ENCODE measurements at places on chromosomes 16 and 17.

- no peaks in the 10 kb centered on the region for H3K4me1 ChIP-seq
- no peaks in the 10 kb centered on the region for H3K36me3 ChIP-seq
- H3K27ac ChIP-seq = no peak overlapping the region
- no peak for DNase-seq
- H3K4me3 ChIP-seq = no peak overlapping the region
These were observed 195.9 kb upstream of the TBX2 start for GRCh38 chr17:61203671-61204131.

DNA sequence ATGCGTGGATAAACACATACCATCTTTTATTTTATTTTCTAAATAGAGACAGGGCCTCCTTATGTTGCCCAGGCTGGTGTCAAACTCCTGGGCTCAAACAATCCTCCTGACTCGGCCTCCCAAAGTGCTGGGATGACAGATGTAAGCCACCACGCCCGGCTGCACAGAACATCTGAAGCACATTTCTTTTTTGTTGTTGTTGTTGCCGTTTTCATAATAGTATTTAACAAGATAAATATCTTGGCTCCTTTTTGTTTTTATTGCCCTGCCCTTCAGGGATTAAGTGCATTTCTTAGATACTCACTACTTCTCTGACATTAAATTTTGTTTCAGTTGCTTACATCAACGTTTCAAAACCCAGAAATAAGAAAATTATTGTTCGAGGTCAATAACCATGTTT is 37.4 kb downstream of the ANKRD11 start:
- H3K27me3 ChIP-seq = no peaks in the 10 kb centered on the region
- peak overlapping the region; percentile 80 for H3K27ac ChIP-seq
- H3K36me3 ChIP-seq = peaks cover 25% of the 10 kb centered on the region

DNA sequence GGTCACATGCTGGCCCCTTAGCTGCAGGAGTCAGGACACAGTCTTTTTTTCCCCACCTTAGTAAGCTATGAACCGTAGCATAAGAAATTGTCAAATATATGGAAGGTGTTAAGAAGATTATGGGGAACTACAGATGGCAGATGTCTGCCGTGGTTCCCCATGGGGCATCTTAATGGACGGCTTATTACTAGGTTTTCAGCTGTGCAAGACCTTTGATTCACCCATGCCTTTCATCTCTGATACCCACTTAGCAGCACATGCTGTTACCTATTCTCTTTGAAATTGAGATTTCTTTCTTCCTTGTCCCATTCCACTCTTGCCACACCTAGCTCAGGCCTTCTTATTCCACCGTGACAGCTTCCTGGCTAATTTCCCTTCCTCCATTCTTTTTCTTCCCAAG is 70.7 kb downstream of the RPTOR start:
- H3K36me3 ChIP-seq = peaks cover 8% of the 10 kb centered on the region
- DNase-seq = no peak
- no peak overlapping the region for H3K4me3 ChIP-seq
- H3K4me1 ChIP-seq = peaks cover 56% of the 10 kb centered on the region
- no peak overlapping the region for H3K27ac ChIP-seq

DNA sequence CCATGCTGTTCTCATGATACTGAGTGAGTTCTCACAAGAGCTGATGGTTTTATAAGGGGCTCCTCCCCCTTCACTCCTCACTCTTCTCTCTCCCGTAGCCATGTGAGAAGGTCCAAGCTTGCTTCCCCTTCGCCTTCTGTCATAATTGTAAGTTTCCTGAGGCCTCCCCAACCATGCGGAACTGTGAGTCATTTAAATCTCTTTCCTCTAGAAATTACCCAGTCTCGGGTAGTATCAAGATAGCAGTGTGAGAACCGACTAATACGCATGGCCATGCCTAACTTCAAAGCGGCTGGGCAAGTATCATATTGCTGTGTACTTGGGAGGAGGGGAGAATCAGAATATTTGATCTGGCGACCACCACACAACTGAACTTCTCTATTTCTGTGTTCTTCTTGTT is 88.3 kb downstream of the PRKCB start:
- DNase-seq = no peak
- peaks cover 53% of the 10 kb centered on the region for H3K36me3 ChIP-seq
- H3K27ac ChIP-seq = peak overlapping the region; percentile 57
- H3K4me3 ChIP-seq = no peak overlapping the region

DNA sequence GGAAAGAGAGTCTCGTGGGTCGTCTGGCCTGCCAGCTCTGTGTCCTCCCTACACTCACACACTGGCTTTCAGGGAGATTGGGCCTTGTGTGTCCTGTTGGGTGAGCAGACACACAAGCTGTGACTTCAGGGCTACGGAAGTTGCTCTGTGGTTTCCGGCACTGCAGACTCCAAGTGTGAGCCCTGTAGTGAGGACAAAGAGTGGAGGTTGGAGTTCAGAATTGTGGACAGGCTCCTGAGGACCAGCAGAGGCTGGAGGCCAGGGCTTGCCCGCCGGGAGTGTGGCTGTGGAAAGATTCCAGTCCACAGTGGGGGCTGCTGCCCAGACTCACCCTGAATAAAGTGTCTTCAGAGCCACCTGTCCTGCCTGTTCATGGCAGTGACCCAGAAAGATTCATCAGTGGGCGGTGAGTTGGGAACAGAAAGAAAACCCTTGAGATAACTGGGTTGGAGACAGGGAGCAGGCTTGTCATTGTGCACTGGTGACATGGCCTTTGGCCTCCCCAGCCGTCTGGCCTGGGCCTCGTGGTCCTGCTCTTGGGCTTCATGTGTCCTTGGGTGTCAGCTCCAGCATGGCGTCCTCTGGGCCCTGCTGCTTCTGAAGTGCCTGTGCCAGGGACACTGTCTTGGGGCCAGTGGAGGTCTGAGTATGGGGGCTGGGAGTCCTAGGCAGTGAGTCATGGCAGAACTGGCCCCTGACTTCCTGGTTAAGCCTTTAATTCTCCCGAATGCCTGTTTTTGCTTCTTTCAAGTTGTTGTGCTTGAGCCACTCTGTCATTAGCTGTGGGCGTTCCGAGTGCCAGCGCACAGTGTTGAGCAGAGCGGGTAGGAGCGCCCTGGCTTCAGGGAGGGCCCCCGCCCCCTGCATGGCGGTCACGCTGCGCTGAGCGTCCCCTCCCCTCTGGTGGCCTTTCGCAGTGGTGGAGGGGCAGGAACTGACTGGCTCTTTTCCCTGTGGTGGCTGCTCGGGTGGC is 19.9 kb upstream of the ZNF750 start:
- H3K4me1 ChIP-seq = peaks cover 62% of the 10 kb centered on the region
- H3K36me3 ChIP-seq = peaks cover 30% of the 10 kb centered on the region
- H3K4me3 ChIP-seq = peak overlapping the region; percentile 62
- peak; percentile 66 for DNase-seq
- no peaks in the 10 kb centered on the region for H3K27me3 ChIP-seq

GRCh38 chr17:48002266-48002915 is 31.5 kb downstream of the CDK5RAP3 start:
- no peak overlapping the region for H3K4me3 ChIP-seq
- no peak for DNase-seq
- peaks cover 19% of the 10 kb centered on the region for H3K27me3 ChIP-seq
- peak overlapping the region; percentile 7 for H3K27ac ChIP-seq
- H3K36me3 ChIP-seq = no peaks in the 10 kb centered on the region
- peaks cover 8% of the 10 kb centered on the region for H3K4me1 ChIP-seq

DNA sequence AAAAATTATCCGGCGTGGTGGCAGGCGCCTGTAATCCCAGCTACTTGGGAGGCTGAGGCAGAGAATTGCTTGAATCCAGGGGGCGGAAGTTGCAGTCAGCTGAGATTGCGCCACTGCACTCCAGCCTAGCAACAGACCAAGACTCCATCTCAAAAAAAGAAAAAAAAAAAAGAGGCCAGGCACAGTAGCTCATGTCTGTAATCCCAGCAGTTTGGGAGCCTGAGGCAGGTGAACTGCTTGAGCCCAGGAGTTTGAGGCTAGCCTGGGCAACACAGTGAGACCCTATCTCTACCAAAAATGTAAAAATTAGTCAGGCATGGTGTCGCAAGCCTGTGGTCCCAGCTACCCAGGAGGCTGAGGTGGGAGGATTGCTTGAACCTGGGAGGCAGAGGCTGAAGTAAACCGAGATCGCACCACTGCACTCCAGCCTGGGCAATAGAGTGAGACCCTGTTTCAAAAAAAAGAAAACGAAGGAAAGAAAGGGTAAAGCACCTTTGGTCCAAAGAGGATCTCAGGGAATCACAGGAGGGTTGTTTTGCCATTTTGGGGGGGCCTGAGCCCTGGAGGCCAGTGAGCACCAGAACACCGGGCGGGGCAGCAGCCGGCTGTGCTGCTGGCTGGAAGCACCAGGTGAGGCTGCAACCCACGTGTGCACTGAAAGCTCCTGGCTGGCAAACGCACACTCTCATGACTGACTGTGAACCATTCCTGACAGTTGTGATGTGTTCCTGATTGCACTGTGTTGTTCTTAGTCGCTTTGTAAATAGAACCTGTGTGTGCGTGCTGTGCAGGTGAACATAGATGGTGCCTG is 18.4 kb downstream of the HS3ST6 start:
- no peaks in the 10 kb centered on the region for H3K36me3 ChIP-seq
- no peak overlapping the region for H3K4me3 ChIP-seq
- DNase-seq = no peak
- H3K27ac ChIP-seq = no peak overlapping the region
- no peaks in the 10 kb centered on the region for H3K4me1 ChIP-seq

- H3K4me1 ChIP-seq = peaks cover 3% of the 10 kb centered on the region
- H3K36me3 ChIP-seq = no peaks in the 10 kb centered on the region
- H3K27me3 ChIP-seq = no peaks in the 10 kb centered on the region
- DNase-seq = no peak
- no peak overlapping the region for H3K4me3 ChIP-seq
These were observed 10.0 kb downstream of the TMEM235 start for GRCh38 chr17:78241277-78242023.

DNA sequence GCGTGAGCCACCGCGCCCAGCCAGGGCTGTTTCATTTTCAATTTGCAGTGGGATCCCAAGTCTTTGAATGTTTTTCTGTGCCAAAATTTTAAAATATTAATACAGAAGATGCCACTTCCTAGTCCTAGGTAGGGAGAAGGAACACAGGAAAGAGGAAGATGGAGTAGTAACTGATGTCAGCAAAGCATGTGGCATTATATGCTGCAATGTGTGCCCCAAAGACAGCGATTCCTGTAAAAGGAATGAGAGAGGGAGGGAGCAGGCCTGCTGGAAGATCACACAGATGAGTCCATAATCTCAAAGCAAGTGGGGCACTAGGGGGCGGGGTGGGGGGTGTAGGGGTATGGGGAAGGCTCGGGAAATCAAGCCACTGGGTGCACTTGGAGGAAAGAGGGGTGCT is 23.4 kb upstream of the SSTR2 start:
- no peak overlapping the region for H3K4me3 ChIP-seq
- peaks cover 15% of the 10 kb centered on the region for H3K4me1 ChIP-seq
- H3K27ac ChIP-seq = no peak overlapping the region

GRCh38 chr17:27386206-27387075 is 69.8 kb upstream of the KSR1 start:
- H3K27me3 ChIP-seq = peaks cover 14% of the 10 kb centered on the region
- H3K4me3 ChIP-seq = no peak overlapping the region
- H3K4me1 ChIP-seq = peaks cover 13% of the 10 kb centered on the region
- no peak for DNase-seq
- no peaks in the 10 kb centered on the region for H3K36me3 ChIP-seq
- no peak overlapping the region for H3K27ac ChIP-seq

DNA sequence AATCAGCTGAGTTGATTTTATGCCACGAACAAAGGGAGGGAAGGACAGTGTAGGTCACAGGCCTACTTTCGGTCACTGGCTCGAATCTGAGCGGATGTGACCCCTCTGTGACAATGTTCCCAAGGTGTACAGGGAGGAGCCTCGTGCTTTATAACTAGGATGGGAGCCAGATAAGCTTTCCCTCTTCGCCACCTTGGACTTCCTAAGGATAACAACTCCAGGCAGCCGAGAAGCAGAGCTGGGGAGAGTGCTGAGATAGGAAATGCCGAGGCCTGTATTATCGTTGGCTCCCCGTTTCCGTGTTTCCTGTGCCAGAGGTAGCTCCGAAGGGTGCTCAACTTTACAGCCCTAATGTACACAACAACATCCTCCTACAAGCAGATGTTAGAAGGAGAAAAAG is 217.8 kb upstream of the IRX3 start:
- DNase-seq = no peak
- H3K36me3 ChIP-seq = no peaks in the 10 kb centered on the region

GRCh38 chr17:27553019-27553511 is 77.9 kb upstream of the LGALS9 start:
- H3K4me1 ChIP-seq = peaks cover 32% of the 10 kb centered on the region
- no peak overlapping the region for H3K4me3 ChIP-seq
- no peaks in the 10 kb centered on the region for H3K27me3 ChIP-seq

- peaks cover 48% of the 10 kb centered on the region for H3K27me3 ChIP-seq
- no peak overlapping the region for H3K4me3 ChIP-seq
- H3K27ac ChIP-seq = no peak overlapping the region
- no peak for DNase-seq
These were observed 17.0 kb downstream of the SOST start for GRCh38 chr17:43741636-43742035.

DNA sequence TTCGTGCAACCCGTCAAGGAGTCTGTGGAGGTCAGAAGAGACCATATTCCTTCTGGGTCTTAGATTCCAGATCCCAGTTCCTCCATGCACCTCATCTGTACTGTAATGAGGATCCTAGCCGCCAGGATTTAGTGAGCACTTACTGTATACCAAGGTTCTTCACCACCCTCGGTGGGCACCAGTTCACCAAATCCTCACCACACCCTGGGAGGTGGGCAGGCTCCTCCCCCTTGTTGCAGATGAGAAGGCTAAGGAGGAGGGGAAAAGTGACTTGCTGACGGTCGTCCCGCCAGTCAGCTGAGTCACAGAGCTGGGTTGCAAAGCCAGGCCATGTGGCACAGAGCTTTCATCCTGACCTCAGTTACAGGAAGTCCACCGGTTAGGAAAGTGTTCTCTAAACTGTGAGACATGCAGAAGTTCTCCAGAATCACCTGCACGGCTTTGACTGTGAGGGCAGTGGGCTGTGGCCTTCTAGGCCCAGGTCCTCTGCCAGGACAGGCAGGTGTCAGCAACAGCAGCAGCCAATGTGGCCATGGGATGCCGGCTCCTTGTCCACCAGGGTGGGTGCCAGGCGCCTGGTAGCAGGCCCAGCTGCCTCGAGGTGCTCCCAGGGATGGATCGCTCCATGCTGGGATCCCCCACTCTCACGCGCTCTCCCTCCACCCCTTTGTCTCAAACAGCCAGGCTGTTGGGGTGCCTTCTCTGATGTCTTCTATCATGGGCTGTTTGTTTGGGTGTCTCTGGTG is 240.3 kb upstream of the GSE1 start:
- H3K36me3 ChIP-seq = no peaks in the 10 kb centered on the region
- peaks cover 7% of the 10 kb centered on the region for H3K4me1 ChIP-seq
- no peak for DNase-seq
- no peaks in the 10 kb centered on the region for H3K27me3 ChIP-seq
- no peak overlapping the region for H3K4me3 ChIP-seq

GRCh38 chr16:976389-976931 is 5.1 kb upstream of the SOX8 start:
- no peaks in the 10 kb centered on the region for H3K36me3 ChIP-seq
- DNase-seq = no peak
- H3K4me3 ChIP-seq = no peak overlapping the region
- no peak overlapping the region for H3K27ac ChIP-seq
- H3K27me3 ChIP-seq = peaks cover 4% of the 10 kb centered on the region

GRCh38 chr16:522320-523096 is 5.0 kb upstream of the CAPN15 start:
- peaks cover 31% of the 10 kb centered on the region for H3K4me1 ChIP-seq
- DNase-seq = no peak

All from activated T-cell treated with anti-CD3 and anti-CD28 coated beads, Interleukin-2, amount 50 U/mL, for 24 hours (primary cell).